ENCODE measurements at places on chromosomes 3 and 15.

DNA sequence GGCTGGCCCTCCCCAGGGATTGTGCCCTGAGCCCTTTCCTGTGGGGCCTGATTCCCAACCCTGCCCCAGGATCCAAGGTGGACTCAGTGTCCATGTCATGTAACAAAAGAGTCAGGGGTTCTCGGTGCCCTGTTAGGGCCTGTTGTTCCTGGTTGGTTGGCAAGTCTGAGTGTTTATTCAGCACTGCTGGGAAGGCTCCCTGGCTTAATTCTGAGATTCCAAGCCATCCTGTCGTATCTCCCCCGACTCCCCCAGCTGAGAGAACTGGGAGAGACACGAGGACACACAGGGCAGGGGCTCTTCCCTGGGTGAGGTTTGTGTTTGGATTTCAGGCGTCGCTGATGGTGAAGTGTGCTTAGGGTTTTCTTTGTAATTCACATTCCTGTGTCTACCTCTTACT is 78.3 kb downstream of the EEFSEC start:
- no peak for DNase-seq

DNA sequence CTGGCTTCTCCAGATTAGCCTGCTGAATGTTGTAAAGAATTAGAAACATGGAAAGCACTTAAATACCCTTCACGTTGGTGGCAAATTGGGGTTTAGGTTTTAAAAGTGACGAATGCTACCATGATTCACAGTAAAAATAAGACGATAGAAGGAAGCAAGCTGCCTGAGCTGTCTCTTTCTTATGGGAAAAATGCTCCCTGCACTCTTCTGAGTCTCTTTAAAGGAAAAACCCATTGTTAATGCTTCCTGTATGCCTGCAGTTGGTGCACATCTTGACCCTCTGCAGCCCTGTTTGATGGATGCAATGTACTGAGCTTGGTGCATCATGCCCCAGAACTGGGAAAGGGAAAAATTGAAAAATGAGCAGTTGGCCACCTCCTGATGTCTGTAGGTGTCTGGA is 258.6 kb upstream of the RASGRP1 start:
- DNase-seq, result no peak

DNA sequence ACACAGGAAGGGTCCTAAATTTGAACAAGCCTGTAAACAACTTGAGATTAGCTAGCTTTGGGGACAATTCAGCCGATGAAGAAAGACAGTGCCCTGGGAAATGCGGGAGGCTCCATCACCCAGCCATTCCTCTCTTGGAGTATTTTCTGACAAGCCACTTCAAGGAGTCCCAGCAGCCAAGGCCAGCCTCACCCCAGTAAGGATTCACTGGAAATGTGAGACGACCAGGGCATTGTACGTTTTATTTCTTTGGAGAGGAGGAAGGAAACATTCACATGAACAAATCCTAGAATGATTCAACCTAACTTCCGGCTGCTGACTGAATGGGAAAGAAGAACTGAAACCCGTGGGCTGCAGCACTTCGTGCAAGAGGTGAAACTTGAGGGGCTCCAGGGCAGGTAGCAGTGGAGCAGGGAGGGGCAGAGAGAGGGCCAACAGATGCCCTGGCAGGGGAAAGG is 116.4 kb upstream of the ARHGEF3 start:
- peak; percentile 79 for DNase-seq

- DNase-seq, result peak; percentile 62
Observed at GRCh38 chr3:129399895-129400357, 28.5 kb downstream of the EFCAB12 start.

DNA sequence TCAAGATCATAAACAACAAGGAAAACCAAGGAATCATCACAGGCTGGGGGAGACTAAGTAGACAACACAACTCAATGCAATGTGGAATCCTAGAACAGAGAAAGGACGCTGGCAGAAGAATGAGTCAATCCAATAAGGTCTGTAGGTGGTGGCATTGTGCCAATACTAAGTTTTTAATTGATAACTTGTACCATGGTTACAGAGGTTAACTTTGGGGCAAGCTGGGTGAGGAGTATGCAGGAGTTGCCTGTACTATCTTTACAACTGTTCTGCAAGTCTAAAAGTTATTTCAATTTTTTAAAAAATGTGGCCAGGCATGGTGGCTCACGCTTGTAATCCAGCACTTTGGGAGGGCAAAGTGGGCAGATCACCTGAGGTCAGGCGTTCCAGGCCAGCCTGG is 46.2 kb downstream of the RORA start:
- no peak for DNase-seq

GRCh38 chr3:48500656-48501055 is 3.3 kb downstream of the SHISA5 start:
- DNase-seq, result no peak

GRCh38 chr3:13414040-13414729 is 5.9 kb downstream of the NUP210 start:
- peak; percentile 99 for DNase-seq

DNA sequence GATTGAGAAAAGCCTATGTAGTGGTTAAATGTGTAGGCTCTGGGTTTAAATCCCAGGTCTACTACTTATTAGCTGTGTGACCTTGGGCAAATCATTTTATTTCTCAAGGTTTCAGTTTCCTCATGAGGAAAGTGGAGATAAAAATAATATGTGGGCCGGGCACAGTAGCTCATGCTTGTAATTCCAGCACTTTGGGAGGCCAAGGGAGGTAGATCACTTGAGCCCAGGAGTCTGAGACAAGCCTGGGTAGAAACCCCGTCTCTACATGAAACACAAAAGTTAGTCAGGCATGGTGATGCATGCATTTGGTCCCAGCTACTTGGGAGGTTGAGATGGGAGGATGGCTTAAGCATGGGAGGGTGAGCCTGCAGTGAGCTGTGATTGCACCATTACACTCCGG is 8.4 kb downstream of the SEMA5B start:
- DNase-seq, result no peak

- DNase-seq, result no peak
Observed at GRCh38 chr3:16809482-16809881, 75.3 kb upstream of the PLCL2 start.

Measured in MV-4-11 (cell line).